ENCODE measurements at places on chromosomes 2 and 18. TPM values are rescaled to one million over a fixed set of nuclear protein-coding genes. Genes with fewer than 3 reads are reported as not detected.

- no peaks in the 10 kb centered on the region for H3K36me3 ChIP-seq
- no peak for DNase-seq
- peaks cover 4% of the 10 kb centered on the region for H3K27me3 ChIP-seq
- H3K27ac ChIP-seq = no peak overlapping the region
- H3K4me1 ChIP-seq = no peaks in the 10 kb centered on the region
Measured at GRCh38 chr2:180823546-180824141, 156.8 kb upstream of the UBE2E3 start.

DNA sequence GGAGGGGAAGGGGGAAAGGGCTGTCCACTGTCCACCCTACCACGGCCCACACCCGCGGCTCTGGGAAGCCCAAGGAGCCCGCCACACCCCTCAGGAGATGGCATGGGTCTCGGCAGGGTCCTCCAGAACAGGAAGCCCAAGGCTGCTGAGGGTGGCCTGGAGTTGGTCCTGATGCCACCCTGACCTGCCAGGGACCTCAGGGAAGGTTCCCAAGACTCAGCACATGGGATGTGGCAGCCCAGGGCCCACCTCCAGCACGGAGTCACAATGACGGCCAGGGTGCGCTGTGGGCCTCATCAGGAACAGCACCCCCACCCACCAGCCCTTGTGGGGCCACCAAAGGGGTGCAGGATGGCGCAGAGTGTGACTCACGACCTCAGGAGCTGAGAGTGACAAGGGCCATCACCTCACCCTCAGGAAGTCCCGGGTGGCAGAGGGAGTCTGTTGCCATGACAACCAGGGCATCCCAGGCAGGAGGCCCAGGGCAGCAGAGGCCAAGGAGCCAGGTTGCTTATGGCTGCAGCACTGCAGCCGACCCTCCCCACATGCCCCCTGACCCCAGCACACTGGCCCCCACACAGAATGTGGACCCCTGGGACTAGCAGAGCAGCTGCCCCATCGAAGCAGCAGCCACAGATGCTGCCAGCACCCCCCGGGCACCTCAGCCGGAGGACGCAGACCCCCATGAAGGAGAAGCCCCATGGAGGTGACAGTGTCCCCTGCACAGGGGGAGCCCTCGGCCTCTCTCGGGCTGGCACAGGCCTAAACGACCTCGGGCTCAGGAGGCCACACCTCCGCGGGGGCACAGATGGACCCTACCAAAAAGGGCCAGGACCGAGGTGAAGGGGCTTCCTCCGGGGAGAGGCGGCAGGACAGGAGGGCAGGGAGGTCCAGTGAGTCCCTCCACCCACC lies 34.3 kb downstream of the KIF1A start:
- no peaks in the 10 kb centered on the region for H3K4me1 ChIP-seq
- H3K27me3 ChIP-seq = no peaks in the 10 kb centered on the region
- H3K36me3 ChIP-seq = no peaks in the 10 kb centered on the region
- no peak overlapping the region for H3K4me3 ChIP-seq
- no peak for DNase-seq

DNA sequence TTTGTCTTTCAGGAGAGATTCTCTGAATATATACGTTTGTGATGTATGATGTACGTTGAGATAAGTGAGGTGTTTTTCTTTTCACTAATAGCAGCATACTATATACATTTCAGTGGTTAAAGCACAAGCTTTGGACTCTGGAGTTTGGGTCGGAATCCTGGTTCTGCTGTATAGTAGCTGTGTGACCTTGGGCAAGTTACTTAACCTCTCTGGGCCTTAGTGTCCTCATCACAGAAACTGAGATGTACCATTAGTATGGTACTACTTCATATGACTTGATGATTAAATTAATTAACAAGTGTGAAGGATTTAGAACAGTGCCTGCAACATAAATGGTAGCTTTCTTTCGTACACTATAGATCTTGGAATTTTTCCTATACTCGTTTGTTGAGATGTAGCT lies 258.7 kb downstream of the CDCA7 start:
- no peaks in the 10 kb centered on the region for H3K36me3 ChIP-seq
- H3K4me3 ChIP-seq = no peak overlapping the region
- H3K4me1 ChIP-seq = no peaks in the 10 kb centered on the region
- no peak overlapping the region for H3K27ac ChIP-seq

DNA sequence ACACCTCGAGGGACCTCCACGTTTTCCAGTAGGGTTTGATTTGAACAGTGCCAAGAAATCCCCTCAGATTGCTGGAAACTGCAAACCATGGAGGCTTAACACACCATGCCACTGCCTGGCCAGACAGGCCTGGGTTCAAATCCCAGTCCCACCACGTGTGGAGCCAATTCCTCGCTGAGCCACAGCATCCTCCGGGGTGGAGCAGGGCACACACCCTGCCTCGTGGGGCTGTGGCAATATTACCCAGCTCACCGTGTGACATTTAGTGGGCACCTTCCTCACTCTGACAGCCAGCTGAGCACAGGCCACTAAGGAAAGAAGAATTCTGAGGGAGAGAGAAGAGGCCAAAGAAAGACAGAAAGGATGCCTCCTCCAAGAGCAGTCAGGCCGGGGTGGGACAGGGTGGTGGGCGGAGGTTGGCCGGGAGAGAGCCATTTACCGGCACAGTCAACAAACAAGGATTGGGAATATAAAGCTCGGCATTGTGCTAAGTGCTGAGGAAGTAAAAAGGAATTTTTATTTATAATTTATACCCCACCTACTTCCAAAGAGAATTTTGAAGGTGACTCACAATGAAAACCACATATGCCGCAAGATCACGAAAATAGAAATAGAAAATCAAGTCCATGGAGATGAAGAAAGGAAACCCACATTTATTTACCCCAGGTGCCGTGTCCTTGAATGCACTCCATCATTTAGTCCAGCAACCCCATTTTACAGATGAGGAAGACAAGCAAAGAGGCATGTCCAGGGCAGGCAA lies 111.5 kb downstream of the MCFD2 start:
- DNase-seq = no peak
- no peaks in the 10 kb centered on the region for H3K36me3 ChIP-seq
- H3K27me3 ChIP-seq = peaks cover 8% of the 10 kb centered on the region
- no peaks in the 10 kb centered on the region for H3K4me1 ChIP-seq

GRCh38 chr18:13067124-13067523 lies 76.0 kb downstream of the CEP192 start:
- H3K27ac ChIP-seq = no peak overlapping the region
- no peak overlapping the region for H3K4me3 ChIP-seq
- H3K4me1 ChIP-seq = peaks cover 13% of the 10 kb centered on the region
- DNase-seq = no peak

- peaks cover 26% of the 10 kb centered on the region for H3K36me3 ChIP-seq
- H3K4me3 ChIP-seq = peak overlapping the region; percentile 48
- no peaks in the 10 kb centered on the region for H3K27me3 ChIP-seq
- peak; percentile 43 for DNase-seq
- H3K27ac ChIP-seq = peak overlapping the region; percentile 90
Measured at GRCh38 chr2:65320042-65320725, 92.6 kb downstream of the ACTR2 start.

- H3K4me1 ChIP-seq = no peaks in the 10 kb centered on the region
- H3K27me3 ChIP-seq = no peaks in the 10 kb centered on the region
- no peaks in the 10 kb centered on the region for H3K36me3 ChIP-seq
- no peak for DNase-seq
- H3K27ac ChIP-seq = no peak overlapping the region
Measured at GRCh38 chr18:39205565-39206195, 1640.1 kb upstream of the CELF4 start.

- H3K36me3 ChIP-seq = no peaks in the 10 kb centered on the region
- H3K4me1 ChIP-seq = peaks cover 12% of the 10 kb centered on the region
- no peak overlapping the region for H3K27ac ChIP-seq
- no peak for DNase-seq
Measured at GRCh38 chr2:177143444-177143843, 69.2 kb upstream of the HNRNPA3 start.

DNA sequence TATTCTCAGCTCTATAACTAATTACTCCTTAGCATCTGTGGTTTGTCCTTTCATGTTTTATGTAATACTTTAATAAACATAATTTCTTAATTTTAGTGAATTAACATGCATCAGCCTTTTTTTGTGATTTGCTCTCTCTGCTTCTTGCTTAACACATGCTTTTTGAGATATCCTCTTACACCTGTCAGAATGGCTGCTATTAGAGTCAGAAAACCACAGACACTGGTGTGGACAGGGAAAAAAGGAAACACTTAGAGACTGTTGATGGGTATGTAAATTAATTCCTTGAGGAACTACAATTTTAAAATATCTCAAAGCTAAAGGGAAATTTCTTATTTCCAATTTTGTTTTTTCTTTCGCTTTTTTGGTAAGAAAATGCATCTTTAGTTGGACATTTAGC lies 549.0 kb downstream of the ZNF804A start:
- no peak for DNase-seq
- H3K4me3 ChIP-seq = no peak overlapping the region
- no peaks in the 10 kb centered on the region for H3K4me1 ChIP-seq
- H3K36me3 ChIP-seq = no peaks in the 10 kb centered on the region

DNA sequence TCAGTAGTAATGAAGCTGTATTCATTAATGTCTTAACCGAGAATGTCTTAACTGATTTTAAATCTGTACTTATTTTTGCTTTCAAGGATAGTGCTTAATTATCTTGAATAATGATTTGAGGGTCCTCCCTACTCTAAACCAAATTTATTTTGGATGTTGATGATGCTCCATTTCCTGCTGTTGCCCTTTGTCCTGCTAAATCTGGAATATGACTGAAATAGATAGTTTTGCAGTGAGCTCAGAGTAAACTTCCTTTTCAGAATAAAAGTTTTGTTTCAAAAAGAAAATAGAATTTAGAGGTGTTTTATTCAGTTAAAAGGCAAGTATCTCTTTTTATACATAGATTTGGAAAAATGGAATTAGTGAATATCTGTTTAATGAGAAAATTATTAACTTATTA lies 8.1 kb downstream of the NBEAL1 start:
- H3K4me1 ChIP-seq = peaks cover 23% of the 10 kb centered on the region
- no peak overlapping the region for H3K4me3 ChIP-seq
- peaks cover 6% of the 10 kb centered on the region for H3K36me3 ChIP-seq
- no peak overlapping the region for H3K27ac ChIP-seq

The SOWAHC gene
- 0.90 TPM for total RNA-seq

The STEAP3 gene
- total RNA-seq = not detected

The ANKRD23 gene
- total RNA-seq = 16.9 TPM

The ZNF892 gene
- 3.0 TPM for total RNA-seq

The MC5R gene
- not detected for total RNA-seq

The ARMC9 gene
- total RNA-seq = 0.50 TPM

The SPDYA gene
- 0.93 TPM for total RNA-seq

The ANO7 gene
- 0.91 TPM for total RNA-seq
